Lung microvascular endothelial cell (primary cell): ENCODE measurements at places on chromosomes 6 and 20.
A peak's percentile ranks its signal among the peaks of the same experiment; 100 is the strongest.

DNA sequence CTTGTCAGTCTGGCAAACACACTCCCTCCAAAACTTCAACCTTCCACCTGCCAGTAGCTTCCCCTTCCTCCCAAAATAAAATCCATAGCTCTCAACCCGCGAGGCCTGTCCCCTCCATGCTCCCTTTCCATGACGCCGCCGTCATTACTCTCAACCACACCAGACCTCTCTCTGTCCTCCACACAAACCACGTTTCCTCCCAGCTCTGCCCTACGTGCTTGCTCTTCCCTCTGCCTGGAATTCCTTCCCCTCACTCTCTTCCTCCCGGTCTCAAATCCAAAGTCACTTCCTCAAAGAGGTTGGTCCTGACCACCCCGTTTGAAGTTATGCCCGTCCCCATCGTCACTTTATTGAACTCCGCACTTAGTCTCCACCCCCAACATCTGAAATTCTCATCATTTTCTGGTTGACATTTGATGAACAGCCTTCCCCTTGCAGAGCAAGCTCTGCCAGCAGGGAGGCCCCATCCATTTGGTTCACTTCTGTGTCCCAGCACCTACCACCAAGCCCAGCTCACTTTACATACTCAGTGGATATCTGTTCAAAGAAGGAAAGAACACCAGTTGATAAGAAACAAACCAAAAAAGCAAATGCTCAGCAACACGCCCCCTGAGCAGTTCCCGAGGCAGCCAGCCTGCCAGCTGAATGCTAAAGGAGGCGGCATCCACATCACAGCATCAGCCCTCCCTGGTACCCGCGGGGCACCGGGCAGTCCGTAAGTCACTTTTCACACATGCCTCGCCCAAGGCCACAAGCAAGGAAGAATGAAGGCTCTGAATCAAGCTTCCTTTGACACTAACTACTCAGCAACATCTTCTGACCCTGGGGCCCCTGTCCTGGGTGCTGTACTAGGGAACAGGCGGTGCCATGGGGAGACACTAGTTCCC lies 125.0 kb downstream of the NFATC2 start:
- peak; percentile 76 for DNase-seq

- no peak for DNase-seq
These were observed 16.6 kb upstream of the WFDC12 start for GRCh38 chr20:45140836-45141235.

DNA sequence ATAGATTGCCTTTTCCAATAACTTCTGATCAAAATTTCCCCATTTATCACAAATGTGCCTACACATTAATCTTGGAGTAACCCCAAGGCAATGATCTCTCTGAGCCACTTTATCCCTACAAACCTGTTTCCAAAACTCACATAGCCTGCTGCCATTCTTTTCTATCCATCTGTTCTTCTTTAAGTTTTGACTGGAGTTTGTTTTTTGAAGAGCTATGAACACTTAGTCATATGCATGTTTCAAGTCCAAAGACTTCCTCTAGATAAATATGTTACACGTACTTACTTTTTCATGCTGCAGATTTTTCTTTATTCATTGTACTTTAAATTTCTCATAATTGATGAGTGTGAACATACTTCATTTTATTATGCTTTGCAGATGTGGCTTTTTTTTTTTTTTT lies 488.9 kb upstream of the CITED2 start:
- no peak for DNase-seq

GRCh38 chr6:39808964-39809363 lies 16.8 kb downstream of the DAAM2 start:
- peak; percentile 11 for DNase-seq

DNA sequence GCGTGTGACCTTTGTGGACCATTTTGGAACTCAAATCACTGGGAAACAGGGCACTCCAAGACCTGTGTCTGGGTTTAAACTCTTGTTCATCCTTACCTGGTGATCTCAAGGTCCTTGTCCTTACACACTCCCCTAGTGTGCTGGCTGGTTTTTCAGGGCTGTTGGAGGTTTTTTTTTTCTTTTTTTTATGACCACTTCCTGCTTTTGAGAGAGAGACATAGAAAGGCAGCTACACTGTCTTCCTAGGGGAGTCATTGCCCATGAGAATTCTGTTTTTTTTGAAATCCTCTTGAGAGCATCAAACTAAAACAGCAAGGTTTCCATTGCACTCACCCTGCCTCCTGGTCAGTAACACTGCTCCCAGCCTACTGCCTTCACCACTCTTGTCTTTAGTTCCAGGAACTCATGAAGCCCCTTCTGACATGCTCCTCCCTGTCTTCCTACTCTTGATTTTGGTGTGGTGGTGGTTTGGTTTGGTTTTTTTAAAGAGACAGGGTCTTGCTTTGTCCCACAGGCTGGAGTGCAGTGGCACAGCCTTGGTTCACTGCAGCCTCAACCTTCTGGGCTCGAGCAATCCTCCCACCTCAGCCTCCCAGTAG lies 28.6 kb downstream of the PRPH2 start:
- no peak for DNase-seq

DNA sequence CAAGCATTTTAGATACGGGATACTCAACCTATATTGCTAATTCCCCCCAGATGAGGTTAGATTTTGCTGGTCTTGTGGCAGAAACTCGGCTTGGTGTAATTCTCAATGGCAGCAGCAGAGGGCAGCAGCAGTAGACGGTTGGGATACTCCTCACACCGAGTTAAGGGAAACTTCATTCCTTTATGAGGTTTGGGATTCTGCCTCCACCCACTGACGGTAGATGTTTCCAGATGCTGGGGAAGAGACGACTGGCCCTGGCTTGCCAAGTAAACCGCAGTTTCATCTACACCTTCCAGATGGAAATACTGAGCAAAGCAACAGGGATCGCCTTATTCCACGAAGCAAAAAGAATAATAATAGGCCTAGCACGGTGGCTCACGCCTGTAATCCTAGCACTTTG lies 8.2 kb upstream of the TBC1D7 start:
- peak; percentile 76 for DNase-seq
